H54 (cell line): ENCODE measurements at places on chromosomes 5 and 9.

DNA sequence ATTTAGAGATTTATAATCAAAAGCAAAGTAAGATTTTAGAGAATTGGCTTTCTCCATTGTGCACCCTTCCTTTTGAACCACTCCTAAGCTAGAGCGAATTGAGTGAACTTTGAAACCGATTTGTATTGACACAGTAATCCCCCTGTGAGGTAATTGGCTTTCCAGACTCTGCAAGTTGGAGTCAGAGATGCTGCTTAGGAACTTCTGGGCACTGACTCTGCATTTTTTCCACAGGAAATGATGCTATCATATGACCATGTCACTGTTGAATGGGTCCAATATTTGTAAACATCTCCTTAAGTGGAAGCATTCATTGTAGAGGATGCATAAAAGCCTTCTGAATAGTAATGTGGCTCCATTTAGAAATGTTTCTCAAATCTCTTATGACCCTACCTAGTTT, 394.4 kb upstream of the ZNF608 start:
- no peak for DNase-seq

GRCh38 chr5:38531518-38531917, 24.9 kb downstream of the LIFR start:
- no peak for DNase-seq

GRCh38 chr9:131800843-131801242, 61.0 kb upstream of the RAPGEF1 start:
- no peak for DNase-seq

DNA sequence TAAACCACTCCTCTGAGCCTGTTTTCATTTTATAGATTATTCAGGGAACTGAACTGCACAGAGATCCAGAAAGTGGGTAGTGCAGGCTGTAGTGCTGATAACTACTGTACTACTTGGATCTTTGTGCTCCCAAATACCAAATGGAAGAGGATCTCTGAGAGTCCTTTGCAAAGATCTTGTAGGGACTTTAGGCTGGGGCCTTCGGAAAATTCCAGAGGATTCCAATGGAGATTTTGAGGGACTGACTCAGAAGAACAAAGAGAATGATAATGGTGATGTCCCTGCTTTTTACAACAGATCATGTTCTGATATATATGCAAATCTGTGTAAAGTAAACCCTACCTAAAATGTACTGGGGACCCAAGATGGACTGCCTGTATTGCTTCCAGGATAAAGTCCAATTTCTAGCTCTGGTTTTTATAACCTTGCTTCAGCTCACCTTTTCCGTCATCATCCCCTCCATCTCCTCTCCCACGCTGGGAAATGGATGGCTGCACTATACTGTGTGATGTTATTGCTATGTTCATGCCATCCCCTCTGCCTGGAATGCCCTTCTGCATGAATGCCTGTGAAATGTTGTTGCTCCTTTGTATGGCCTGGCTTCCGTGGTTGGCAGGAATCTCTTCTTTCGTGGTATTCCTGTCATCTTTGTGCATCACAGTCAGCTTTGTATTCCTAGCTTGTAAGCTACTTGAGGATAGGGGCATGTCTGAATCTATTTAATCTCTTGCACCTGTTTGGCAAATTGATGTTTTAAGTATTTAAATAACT, 9.7 kb upstream of the PSMD5 start:
- DNase-seq: no peak

DNA sequence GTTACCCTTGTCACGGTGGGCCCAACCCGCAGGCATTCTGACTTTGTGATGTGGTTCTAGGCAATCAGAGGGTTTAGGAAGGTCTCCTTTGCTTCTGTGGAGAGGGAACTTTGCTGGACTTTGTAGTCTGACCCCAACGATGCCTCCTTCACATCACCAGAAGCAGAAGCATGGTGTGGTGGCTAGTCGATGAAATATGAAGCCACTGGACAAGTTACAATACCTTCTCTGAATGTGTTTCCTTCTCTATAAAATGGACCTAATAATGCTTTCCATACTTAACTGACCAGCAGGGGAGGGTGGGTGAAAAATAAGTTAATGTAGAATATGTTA, 607 bp downstream of the SPEF2 start:
- no peak for DNase-seq

DNA sequence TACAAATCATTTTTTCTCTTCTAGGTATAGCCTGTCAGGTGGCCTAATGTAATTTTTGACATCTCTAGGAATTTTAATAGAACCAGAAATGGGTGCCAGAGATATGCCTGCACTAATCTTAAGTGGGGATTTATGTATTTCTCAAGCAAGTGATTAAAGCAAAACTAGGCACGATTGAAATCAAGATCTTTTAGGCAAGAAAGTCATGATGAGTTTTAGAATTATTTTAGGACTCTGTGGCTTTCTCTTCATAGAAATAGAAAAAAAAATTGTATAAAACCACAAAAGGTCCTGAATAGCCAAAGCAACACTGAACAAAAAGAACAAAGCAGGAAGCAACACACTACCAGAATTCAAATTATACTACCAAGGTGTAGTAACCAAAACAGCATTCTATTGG, 952 bp upstream of the AMACR start:
- DNase-seq: no peak

DNA sequence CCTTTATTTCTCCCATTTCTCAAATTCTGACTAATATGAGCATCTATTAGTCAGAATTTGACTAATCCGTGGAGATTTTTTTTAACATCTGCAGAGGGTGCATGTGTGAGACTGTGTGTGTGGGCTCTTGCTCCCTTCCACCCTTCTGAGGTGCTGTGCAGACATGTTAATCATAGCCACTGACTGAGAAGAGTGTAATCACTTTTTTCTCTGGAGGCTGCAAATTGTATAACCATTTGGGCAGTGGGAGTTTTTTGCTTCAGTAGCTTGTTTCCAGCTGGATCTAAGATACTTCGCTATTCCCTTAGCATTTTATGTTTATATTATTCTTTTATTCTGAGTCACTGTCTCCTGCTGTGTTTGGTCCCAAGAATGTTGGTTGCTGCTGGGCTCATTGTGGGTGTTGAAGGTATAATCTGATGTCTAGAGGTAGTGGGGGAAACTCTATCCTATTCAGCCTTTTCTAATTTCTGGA, 66.2 kb downstream of the ARHGEF28 start:
- peak; percentile 40 for DNase-seq

DNA sequence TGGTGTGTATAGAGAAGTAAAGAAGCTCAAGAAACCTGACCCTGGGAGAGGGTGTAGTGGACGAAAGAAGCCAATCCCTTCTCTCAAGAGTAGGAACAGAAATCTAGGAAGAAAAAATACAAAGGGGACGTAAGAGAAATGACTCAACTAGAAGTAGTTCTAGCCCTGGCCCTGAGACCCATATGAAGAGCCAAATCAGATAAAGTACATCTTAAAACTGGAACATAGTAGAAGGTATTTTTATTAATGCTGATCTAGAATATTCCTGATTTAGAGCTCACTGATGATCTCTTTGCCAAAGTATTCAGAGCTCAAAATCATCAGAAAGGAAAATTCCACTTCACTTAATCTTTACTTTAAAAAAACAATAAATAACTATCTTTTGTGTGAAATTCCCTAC, 184.8 kb downstream of the MLLT3 start:
- no peak for DNase-seq

- no peak for DNase-seq
These were observed 144.4 kb upstream of the TBCA start for GRCh38 chr5:77920359-77921058.

DNA sequence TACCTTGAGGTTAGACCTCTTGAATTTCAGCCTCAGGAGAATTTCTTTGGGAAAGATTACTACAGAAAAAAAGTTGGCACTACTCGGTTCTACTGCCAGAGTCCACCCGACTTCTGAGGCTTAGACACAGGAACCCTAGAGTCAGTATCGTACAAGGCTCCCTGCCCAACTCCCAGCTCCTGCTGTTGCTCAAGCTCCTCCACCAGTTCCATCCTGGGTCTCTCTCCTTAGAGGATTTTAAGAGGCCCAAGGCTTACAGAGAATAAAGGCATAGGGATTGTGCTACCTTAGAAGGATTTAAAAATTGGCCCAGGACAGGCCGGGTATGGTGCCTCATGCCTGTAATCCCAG, 29.0 kb upstream of the SSBP2 start:
- no peak for DNase-seq

DNA sequence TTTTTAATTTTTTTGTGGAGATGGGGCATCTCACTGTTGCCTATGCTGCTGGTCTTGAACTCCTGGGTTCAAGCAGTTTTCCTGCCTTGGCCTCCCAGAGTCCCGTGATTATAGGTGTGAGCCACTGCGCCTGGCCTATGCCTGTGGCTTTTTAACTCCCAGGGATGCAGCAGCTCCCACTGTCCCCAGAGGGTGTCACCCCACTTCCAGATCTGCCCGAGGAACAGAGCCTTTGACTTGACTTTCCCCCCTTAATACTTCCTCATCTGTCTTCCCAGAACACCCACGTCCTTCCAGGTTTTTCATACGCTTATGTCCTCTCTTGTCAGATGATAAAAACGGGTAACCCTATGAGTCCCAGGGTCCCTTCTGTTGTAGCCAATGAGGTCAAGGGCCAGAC, 7.6 kb upstream of the PRRC2B start:
- no peak for DNase-seq

DNA sequence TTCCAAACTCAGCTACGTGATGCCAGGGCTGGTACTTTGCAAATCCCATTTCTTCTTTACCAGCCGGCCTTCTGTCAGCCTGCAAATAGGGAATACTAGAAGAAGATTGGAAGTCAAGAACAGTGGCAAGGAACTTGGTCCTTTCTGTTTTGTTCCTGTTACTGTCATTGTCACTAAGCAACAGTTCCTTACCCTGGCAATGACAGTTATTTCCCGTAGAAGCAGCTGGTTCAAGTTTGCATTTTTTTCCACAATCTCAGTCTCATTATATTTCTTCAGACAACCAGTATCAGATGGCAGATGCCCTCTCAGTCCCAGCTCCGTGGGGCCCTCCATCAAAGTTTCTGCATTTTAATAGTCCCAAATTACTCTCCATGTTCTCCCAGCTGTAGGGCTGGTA, 9.1 kb upstream of the C1QTNF2 start:
- no peak for DNase-seq

DNA sequence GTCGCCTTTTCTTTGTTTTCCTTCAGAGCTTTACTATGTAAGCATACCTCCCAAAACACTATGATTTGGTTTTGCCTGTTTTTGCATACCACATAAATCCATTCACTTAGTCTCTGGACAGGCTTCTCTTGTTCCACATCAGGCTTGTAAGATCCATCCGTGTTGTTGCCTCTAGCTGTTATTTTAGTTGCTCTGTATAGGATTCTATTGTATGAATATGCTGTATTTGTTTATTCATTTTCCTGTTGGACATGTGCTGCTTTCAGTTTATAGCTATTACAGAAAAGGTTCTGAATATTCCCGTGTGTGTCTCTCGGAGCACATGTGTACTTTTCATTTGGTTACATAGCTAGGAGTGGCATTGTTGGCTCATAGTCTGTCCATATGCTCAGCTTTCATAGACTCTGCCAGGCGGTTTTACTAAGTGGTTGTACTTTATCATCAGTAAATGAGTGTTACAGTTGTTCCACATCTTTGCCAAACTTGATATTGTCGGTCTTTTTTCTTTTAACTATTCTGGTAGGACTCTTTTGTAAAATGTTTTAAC, 41.8 kb downstream of the NUP214 start:
- DNase-seq: no peak

DNA sequence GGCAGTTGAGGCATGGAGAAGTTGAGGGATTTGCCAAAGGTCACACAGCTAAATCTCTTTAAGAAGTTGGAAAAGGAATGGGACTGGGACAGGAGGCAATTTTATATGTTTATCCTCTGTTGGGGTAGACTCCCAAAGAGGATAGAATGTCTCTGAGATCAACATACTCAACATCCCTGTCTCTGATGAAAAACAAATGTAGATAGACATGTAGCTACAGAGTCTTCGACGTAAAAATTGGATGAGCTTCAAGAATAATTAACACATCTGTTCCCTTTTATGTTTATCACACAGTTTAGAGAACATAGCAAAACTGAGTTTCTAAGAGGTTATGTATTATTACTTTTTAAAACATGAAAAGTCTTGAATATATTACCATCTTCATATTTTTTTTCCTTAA, 204.6 kb upstream of the CD180 start:
- DNase-seq: no peak

GRCh38 chr5:174315871-174316270, 270.4 kb downstream of the NSG2 start:
- DNase-seq: no peak

DNA sequence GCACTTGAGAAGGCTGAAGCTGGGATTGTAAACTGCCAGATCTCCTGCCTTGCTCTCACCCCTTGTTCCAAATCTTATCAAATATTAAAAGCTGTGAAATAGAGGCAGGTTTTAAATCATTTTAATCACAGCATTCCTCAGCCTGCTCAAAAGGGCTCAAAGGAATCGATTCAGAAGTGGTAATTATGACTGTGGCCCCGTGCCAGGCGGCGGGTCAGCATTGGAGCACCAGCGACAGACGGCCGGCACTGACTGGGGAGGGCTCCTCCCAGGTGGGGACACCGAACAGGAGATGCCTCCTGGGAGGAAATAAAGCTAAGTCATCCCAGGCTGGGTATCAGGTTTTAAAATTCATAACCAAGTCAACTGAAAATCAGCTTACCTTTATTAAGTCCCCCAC, 66.7 kb downstream of the KCNIP1 start:
- no peak for DNase-seq

DNA sequence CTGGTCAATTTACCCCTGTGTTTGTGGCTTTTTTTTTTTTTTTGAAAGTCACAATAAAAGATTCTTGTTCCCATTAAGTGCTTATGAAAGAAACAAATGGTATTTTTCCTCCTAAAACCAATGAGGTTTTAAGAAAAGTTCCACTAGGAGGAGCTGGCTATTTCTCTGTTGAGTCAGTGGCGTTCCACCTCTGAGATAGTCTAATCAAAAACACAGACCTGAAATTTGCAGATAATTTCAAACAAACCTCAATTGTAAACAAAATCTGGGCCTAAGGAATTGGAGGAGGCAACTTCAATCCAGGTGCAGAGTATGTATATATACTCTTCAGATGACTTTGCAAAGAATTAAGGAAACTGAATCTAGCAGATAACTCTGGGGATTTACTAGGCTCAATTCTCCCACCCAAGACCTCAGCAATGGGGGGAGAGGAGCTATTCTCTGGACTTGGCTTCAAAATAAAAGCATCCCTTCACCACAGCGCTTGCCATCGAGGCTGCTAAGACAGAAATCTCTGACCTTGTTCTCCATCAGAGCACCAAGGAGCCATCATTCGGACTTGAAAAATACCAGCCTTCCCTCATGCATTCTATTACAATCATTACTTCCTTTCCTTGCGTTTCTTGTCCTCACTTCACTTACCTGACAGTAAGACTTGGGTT, 52.4 kb downstream of the FANCC start:
- no peak for DNase-seq

DNA sequence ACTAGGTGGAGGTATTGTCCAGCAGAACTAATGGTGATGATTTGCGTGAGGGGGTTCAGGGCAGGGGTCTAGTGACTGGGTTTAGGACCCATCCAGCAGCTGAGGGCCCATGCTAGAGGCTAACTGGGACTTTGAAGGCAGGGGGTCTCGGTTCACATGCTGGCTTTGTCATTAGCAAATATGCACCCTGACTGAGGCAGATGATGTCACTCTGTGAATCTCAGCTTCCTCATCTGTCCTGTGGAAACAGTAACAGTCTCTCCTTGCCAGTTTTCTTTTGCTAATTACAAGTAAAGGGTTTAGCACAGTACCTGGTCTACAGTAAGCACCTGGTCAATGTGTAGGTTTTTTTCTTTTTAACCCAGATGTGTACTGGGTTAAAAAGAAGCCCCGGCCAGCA, 5.2 kb downstream of the SH2D3C start:
- DNase-seq: no peak
